AML-193 (cell line): ENCODE measurements at places on chromosomes 1 and 21.
A peak's percentile ranks its signal among the peaks of the same experiment; 100 is the strongest.

DNA sequence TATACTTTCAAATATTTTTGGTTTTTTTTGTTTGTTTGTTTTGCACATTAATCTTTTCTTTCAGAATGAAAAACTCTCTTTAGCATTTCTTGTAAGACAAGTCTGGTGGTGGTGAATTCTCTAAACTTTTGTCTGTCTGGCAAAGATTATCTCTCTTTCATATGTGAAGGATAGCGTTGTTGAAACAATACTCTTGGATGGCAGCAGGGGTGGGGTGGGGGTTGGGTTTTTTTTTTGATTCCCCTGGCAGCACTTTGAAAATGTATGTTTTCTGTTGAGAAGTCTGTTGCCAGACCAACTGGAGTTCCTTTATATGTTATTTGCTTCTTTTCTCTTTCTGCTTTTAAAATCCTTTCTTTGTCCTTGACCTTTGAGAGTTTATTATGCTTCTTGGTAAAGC, 160.2 kb downstream of the VAV3 start:
- no peak for DNase-seq

- DNase-seq, result no peak
Observed at GRCh38 chr1:82062206-82062605, 261.5 kb downstream of the ADGRL2 start.

DNA sequence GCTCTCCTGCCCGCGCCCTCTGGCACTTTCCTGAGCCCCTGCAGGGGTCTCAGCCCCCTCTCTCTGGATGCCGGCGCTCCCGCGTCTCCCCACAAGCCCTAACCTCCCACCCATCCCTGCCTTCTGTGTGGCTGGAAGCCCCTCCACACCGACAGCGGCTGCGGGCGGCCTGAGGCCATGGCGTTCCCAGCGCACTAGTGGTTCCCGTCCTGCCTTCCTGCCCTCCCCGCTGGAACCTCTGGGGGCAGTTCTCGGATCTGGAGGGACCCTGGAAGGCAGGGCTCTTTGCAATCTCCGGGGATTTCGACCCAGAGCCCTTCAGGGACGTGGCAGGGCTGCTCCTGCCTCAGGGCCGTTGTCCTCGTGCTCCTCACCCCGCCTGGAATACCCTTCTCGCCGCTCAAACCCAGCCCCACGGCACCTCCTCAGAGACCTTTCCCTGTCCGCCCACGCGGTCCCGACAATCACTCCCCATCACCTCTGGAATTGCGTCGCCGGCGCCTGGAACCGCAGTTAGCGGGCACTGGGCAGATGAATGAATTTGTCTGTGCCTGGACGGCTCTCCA, 493 bp upstream of the ESPN start:
- no peak for DNase-seq

GRCh38 chr21:38249256-38249655, 7.5 kb upstream of the KCNJ15 start:
- DNase-seq, result no peak

DNA sequence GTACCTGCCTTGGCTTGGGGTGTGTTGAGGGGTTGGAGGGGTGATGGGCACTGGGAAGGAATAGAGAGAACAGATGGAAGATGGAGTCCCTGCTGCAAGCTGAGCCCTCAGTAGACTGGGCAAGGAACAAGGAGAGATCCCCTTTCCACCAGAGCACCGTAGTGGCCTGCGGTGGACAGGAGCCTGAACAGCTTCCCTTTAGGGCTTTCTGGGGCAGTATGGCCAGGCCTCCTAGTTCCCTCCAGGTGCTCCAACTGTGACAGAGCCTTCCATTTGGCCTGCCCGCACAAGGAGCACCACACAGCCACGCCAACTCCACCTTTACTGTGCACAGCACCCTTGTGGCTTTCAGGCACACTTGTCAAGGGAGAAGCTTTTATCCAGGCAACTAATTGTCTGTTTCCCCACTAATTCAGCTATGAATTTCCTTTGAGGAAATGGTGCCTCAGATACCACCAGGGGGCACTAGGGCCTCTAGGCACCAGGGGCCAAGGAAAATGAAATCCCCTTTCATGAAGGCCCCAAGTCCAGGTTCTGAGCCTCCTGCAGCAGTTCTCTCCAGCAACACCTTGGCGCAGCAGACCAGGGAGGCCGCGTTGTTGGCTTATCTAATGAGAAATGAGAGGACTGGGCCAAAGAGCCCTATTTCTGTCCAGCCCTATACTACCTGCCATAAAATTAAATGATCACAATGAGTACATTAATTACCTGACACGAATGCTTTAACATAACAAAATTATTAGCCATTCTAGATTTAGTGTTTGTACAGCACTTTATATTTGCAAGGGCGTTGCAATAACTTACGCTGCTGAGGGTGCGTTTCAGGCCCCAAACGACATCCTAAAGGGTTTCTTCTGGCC, 23.1 kb upstream of the ERI3 start:
- peak; percentile 22 for DNase-seq

GRCh38 chr21:34952701-34953100, 96.4 kb downstream of the RUNX1 start:
- no peak for DNase-seq

DNA sequence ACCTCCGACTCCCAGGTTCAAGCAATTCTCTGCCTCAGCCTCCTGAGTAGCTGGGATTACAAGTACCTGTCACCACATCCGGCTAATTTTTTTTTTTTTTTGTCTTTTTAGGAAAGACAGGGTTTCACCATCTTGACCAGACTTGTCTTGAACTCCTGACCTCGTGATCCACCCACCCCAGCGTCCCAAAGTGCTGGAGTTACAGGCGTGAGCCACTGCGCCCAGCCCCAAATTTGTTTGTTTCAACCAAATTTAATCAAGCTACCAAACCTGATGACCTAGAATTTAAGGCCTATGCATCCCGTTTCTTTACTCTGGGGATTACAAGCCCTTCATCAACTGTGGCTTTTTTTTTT, 58.3 kb upstream of the TBX15 start:
- no peak for DNase-seq

- no peak for DNase-seq
Observed at GRCh38 chr1:233328142-233328921, 808 bp downstream of the MAP3K21 start.

- no peak for DNase-seq
Observed at GRCh38 chr21:15825700-15826099, 95.9 kb downstream of the USP25 start.

DNA sequence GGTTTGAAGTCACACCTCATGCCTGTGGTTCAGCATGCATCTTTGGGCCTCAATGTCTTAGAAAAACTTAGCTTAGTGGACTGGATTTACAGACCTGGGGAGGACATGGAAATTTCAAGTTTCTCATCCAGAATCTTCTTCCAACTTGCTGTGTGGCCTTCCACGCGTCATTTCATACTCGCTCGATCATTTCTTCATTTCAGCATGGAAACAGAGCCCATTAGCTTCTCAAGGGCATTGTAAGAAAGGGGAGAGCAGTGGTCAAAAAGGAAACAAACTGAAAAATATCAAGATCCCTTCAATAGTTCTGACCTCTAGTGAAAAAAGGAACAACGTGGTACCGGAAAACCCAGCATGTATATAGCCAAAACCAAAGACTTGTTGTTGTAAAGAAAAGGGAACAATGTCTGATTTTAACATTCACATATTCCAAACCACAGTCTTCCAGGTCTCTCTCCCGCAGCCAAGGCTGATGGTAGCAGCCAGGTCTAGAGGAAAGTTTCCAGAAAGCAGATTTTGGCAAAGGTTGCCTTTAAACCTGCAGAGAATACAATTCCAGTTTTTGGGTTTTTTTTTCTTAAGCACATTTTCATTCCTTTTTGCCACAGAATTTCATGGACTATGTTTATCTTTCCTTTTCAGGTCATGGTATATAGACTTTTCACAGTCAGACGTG, 97.0 kb upstream of the CDC42BPA start:
- no peak for DNase-seq

GRCh38 chr21:31470896-31471694, 127.0 kb upstream of the TIAM1 start:
- no peak for DNase-seq

- no peak for DNase-seq
Observed at GRCh38 chr1:158516966-158517365, 37.2 kb downstream of the OR6Y1 start.

- DNase-seq, result no peak
Observed at GRCh38 chr1:201505503-201505890, 1.4 kb downstream of the CSRP1 start.
